ENCODE measurements at places on chromosomes 16 and 17. TPM values are rescaled to one million over a fixed set of nuclear protein-coding genes. Genes with fewer than 3 reads are reported as not detected.

DNA sequence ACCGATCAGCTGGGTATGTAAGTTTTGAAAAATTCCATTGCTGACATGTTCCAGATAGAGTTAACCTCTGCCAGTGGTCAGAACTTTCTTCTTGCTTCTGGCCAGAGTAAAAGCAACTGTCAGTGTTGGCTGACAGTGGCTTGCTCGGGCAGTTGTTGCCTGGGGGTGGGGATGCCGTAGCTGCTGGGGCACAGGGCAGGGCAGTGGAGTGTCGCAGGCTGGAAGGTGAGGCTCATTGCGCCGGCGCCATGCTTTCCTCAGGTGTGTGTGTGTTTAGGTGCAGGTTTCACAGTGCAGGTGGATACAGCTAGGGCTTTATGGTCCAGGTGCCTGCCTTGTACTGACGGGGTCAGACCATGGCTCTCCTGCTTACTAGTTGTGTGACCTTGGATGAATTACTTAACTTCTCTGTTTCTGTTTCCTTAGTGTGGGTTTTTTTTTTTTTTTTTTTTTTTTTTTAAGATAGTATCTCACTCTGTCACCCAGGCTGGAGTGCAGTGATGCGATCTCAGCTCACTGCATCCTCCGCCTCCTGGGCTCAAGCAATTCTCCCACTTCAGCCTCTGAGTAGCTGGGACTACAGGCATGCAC is 156.4 kb downstream of the SNX29 start:
- no peaks in the 10 kb centered on the region for H3K36me3 ChIP-seq
- no peak overlapping the region for H3K4me3 ChIP-seq
- H3K4me1 ChIP-seq, result no peaks in the 10 kb centered on the region
- no peak for DNase-seq
- no peaks in the 10 kb centered on the region for H3K27me3 ChIP-seq

DNA sequence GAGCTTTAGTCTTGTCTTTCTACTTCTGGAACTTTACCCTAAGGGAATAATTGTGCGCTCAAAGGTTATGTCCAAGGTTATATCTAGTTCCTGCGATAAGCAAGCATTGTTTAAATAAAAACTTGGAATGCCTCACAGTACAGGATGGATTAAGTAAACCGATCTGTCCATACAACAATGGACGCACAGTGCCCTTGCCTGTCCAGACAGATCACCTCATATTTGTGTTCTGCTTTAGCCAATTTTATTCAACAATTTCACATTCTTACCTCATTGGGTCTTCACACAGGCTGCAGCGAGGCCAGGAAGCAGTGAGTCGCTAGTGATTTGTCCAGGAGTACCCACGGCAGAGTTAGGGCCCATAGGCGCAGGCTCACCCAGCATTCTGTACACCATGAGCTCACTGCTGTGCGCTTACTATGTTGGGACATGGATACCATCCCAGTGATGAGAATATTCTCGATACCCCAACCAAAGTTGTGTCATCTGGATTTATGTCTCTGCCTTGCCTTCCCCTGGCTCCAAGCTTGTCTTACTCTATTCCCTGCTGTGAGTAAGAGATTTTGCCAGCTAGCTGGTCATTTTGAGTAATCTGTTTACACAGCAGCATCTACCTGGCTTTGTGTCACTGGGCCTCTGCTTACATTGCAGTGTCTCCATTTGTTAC is 39.8 kb downstream of the USP43 start:
- H3K4me3 ChIP-seq, result no peak overlapping the region
- no peaks in the 10 kb centered on the region for H3K36me3 ChIP-seq
- no peaks in the 10 kb centered on the region for H3K27me3 ChIP-seq
- H3K27ac ChIP-seq, result no peak overlapping the region

DNA sequence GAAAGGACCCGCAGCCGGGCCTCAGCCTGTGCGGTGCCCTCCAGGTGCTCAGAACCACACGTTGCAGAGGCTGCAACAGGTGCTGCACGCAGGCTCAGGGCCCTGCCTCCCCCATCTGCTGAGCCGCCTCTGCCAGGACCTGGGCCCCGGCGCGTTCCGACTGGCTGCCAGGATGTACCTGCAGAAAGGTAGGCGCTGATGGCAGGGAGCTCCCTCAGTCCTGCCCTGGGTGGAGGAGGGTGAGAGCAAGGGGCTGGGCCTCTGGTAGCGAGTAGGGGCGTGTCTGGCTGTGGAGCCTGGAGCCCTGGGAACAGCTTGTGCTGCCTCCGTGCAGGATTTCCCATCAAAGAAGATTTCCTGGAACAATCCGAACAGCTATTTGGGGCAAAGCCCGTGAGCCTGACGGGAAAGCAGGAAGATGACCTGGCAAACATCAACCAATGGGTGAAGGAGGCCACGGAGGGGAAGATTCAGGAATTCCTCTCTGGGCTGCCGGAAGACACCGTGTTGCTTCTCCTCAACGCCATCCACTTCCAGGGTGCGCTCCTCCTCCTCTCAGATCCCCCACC is 4.4 kb downstream of the SERPINF2 start:
- H3K36me3 ChIP-seq, result no peaks in the 10 kb centered on the region
- H3K27ac ChIP-seq, result no peak overlapping the region
- peaks cover 10% of the 10 kb centered on the region for H3K27me3 ChIP-seq
- no peak overlapping the region for H3K4me3 ChIP-seq

- H3K36me3 ChIP-seq, result no peaks in the 10 kb centered on the region
- H3K27me3 ChIP-seq, result peaks cover 15% of the 10 kb centered on the region
- no peak overlapping the region for H3K4me3 ChIP-seq
- no peak overlapping the region for H3K27ac ChIP-seq
- DNase-seq, result no peak
- H3K4me1 ChIP-seq, result no peaks in the 10 kb centered on the region
Measured at GRCh38 chr17:28534740-28535375, 17.6 kb downstream of the UNC119 start.

The DLX3 gene
- total RNA-seq, result not detected

The GPR142 gene
- not detected for total RNA-seq

All from T-cell (primary cell).